Stimulated activated CD8-positive, alpha-beta memory T cell treated with anti-CD3 and anti-CD28 coated beads, Interleukin-12 subunit alpha, Interleukin-12 subunit beta, amount 100 ng/mL, for 4 hours (primary cell): ENCODE measurements at places on chromosomes 11 and 22.

DNA sequence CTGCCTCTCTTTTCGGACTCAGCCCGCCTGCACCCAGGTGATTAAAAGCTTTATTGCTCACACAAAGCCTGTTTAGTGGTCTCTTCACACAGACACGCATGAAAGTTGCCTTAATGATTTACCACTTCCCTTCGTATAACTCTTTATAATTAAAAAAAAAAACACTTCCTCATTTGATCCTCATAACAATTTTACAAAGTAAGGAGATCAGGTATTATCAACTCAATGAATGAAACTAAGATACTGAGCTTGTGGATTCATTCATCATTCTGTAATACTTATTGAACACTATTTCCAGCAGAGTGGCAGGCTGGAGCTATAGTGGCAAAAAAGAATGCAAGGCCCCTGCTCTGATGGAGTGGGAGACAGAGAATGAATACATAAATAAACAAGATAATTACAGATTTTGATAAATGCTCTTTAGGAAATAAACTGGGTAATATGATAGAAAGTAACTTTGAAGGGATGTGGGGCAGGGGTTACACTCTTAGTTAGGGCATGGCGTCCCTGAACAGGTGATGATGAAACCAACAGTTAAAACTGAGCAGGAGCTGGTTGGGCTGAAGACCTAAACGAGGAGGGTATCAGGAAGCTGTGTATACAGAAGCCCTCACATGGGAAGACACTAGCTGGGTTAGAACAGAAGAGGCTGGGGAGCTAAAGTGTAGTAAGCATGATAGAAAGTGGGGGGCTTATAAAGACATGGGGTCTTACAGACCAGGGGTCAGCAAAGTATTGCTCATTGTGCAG lies 5.4 kb upstream of the CRTAM start:
- no peak for DNase-seq

GRCh38 chr11:36792996-36793914 lies 195.2 kb upstream of the RAG2 start:
- no peak for DNase-seq

GRCh38 chr11:30326114-30326778 lies 3.3 kb downstream of the ARL14EP start:
- no peak for DNase-seq

DNA sequence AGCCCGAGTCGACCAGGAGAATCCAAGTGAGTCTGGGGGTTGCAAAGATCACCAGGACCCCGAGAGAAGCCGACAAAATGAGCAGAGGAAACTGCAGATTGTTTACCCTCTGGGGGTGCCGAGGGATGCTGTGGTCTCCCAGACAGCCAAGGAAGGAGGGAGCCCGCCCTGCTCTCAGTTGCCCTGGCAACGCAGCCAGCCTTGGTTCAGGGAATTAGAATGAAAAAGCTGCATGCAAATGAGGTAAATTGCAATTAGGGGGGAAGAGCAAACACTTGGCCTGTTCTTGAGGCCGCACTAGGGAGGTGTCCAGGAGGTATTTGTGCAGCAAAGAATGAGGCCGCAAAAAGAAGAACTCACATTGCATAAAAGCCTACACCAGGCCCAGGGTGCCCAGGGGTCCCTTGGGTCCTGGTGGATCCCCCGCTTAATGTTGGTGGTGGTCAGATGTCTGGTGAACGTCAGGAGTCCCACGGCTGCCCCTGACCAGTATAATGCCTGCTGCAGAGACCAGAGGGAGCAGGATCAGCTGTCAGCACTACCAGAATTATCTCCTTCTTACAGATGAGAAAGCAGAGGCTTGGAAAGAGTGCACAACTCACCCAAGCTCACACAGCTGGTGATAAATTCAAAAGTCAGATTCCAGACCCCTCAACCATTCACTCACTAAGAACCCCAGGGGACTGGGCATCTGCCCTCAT lies 40.3 kb upstream of the ATXN10 start:
- no peak for DNase-seq

GRCh38 chr11:118690553-118691304 lies 11.3 kb upstream of the TREH start:
- no peak for DNase-seq

DNA sequence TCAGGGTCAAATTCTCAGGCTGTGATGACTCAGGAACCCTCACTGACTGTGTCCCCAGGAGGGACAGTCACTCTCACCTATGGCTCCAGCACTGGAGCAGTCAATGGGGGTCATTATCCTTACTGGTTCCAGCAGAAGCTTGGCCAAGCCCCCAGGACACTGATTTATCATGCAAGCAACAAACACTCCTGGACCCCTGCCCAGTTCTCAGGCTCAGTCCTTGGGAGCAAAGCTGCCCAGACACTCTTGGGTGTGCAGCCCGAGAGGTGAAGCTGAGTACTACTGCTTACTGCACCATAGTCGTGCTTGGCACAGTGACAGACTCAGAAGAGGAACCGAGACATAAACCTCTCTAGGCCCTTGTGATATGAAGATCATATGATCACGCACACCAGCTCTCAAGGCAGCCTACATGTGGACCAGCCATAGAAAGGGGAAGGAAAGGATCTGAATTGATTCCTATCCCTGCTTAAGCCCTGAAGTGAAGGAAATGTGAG lies 58.2 kb downstream of the ZNF280B start:
- DNase-seq: no peak

DNA sequence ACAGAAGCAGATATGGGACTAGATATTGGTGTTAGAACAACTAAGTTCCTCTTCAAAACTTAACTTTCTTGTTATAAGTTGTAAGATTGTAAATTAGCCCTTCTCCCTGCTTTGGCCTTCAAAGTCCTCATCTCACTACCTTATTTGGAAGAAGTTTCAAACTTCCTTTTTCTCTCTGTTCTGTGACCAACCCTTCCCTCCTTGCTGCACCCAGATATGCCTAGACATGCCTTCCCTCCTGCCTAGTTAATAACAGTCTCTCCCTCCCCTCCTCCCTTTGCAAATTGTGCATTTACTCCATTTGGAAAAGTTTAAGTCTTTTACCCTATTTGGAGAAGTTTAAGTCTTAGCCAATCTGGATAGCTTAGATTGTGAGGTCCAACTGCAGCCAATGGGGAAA lies 4.9 kb downstream of the OR52K2 start:
- DNase-seq: no peak

GRCh38 chr22:33983558-33983957 lies 63.3 kb upstream of the LARGE1 start:
- DNase-seq: no peak

DNA sequence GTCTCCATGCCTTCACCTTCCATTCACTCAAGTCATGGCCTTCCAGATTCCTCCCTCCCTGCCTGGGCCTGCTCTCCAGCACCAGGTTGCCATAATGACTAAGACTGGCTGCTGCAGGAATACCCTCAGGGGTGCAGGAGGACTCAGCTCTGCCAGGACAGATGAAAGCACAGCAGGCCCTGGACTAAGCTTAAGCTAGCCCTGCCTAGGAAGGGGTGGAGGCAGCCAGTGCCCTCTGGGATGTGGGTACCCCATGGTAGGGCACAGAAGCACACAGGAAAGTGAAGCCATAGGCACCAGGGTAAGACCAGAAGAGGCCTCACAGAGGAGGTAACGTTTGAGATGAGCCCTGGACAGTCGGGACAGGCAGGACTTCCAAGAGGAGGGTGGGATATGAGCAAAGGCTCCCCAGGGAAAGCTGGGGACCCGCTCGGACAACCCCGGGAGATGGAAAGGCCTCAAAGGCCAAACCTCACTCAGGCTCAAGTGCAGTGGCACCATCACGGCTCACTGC lies 3.0 kb upstream of the RIN1 start:
- DNase-seq: no peak

- DNase-seq: peak; percentile 9
Measured at GRCh38 chr11:110173811-110174644, 80.8 kb downstream of the ZC3H12C start.

- DNase-seq: no peak
Measured at GRCh38 chr11:124301548-124301947, 12.2 kb downstream of the OR8D1 start.

GRCh38 chr22:49149721-49150608 lies 677.7 kb downstream of the BRD1 start:
- no peak for DNase-seq

GRCh38 chr22:42644422-42645340 lies 4.3 kb upstream of the ATP5MGL start:
- DNase-seq: no peak

GRCh38 chr22:38316364-38317121 lies 690 bp downstream of the CSNK1E start:
- peak; percentile 48 for DNase-seq

DNA sequence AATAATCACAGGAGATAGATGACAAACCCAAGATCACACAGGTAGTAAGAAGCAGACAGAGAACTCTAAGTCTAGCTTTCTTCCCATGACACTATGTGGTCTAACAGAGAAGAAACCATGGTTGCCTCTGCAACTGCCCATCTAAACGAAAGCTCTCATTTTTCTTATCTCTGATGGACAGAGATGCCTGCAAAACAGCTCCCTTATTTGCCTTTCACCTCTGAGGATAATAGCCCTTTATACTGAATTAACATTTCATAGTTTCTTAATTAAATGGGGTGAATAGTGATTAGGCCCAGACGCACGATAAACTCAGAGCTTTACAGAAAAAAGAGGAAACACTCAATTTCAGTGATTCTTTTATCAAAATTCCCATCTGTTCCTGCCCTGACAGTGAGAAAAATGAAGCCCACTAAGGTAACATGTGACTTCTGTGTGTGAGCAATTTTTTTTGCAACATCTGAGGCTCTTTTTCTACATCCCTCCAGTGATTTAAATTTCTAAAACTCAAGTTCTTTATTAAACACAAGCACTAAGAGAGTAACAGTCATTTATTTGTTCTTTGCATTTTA lies 24.6 kb downstream of the OR2AG2 start:
- no peak for DNase-seq

DNA sequence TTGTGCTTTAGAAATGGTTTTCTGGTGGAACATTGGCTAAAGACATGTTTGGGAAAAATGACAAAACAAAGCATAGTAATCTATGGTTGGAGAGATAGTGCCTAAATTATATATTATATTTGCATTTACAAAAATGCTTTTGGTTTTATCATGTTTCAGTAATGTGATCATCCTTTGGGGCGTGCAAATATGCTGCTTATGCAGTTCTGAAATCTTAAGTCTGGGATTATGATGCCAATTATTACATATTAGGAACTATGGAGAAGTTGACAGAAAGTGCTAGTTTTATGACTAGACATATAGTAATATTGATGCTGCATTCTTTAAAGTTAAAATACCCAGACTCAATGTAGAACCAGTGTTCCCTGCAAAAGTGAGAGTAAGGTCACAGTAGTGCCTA lies 655.0 kb downstream of the METTL15 start:
- DNase-seq: no peak

GRCh38 chr11:2664376-2664775 lies 35.4 kb downstream of the KCNQ1OT1 start:
- DNase-seq: no peak

GRCh38 chr11:43267856-43268580 lies 43.8 kb upstream of the API5 start:
- DNase-seq: no peak

DNA sequence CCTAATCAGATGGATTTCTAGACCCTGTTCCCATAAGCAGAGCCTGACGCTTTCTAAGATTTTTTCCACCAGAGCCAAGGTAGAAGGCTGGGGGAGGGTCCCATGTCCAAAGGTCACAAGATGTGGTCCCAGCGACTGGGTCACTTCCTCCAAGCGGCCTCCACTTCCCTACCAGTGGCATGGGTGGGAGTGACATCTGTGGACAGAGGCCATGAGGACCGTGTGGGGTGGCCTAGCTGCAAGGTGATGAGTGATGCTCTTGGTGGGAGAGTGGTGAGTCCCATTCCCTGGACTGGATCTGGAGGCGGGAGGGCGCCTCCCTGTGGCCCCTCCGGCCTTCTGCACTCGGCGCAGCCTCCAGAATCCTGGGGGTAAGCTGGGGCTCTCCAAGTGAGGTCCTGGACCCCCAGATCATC lies 32.4 kb upstream of the PRR5 start:
- DNase-seq: no peak

- no peak for DNase-seq
Measured at GRCh38 chr22:26416670-26417276, 12.3 kb upstream of the ASPHD2 start.

DNA sequence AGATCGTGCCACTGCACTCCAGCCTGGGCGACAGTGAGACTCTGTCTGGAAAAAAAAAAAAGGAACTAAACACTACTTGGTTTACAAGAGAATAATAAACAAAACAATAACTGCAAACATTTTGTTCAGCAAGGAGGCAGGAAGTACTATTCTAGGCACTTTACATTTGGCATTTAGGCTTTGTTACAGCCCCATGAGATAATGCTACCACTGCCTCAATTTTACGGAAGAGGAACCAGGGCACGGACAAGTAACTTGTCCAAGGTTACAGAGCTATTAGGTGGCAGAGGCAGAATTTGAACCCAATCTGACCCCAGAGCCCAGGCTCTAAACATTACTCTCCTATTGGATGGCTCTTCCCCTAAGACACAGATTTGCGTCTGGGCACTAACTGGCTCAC lies 108.7 kb upstream of the AKIP1 start:
- no peak for DNase-seq

GRCh38 chr11:132122735-132123134 lies 752.3 kb downstream of the NTM start:
- no peak for DNase-seq

- no peak for DNase-seq
Measured at GRCh38 chr22:28835630-28836189, 35.3 kb upstream of the XBP1 start.

DNA sequence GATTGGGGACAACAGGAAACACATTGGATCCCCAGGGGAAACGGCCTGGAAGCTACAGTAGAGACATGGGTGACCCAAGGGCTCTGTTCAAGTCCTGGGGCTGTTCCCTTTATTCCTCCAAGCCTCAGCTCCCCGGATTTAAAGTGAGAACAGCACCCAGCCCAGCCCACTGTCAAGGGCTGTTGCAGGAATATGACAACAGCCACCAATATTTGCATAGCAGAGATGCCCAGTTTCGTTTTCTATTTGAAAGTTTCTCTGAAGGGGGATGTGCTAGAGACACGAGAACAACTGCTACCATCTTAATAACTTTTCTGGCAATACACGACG lies 81.1 kb upstream of the WNT7B start:
- no peak for DNase-seq

DNA sequence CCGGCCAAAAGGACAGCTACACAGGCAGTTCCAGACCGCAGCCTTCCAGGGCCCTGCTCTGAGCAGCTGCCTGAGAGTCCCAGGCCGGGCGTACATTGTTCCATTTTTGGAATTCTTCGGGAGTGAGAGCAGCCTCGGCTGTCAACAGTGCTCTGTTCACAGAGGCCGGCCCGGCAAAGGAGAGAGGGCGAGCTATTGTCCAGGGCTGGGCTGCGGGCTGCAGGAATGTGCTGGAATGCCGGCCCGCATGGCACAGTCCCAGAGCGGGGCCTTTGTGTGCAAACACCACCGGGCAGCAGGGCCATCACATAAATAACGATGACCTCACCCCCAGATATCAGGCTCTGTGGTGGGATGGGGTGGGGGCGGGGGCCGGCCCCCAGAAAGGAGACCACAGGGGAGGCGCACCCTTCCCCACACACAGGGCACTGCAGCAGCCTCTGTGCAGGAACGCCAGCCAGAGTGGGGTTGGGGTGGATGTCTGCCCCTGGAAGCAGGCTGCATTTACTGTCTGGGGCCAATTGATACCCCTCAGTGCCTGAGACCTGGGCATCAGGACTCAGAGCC lies 15.8 kb downstream of the LINC01488 start:
- DNase-seq: no peak
